ENCODE measurements at places on chromosomes 13 and 19. TPM values are rescaled to one million over a fixed set of nuclear protein-coding genes. Genes with fewer than 3 reads are reported as not detected.

The ZNF837 gene
- total RNA-seq = 6.3 TPM

The C19orf38 gene
- total RNA-seq = not detected

The SPRY2 gene
- total RNA-seq = 29.8 TPM

The ZNF90 gene
- 18.5 TPM for total RNA-seq

The RNU6-9 gene
- total RNA-seq = not detected

The NLRP13 gene
- total RNA-seq = not detected

The ATP4B gene
- not detected for total RNA-seq

The HSD17B14 gene
- 11.9 TPM for total RNA-seq

The ZNF506 gene
- total RNA-seq = 112 TPM

The ZNF600 gene
- 13.6 TPM for total RNA-seq

The ZNF681 gene
- total RNA-seq = 2.1 TPM

The WDR87 gene
- under 0.01 TPM for total RNA-seq

The SHISA7 gene
- total RNA-seq = not detected

The LRRC4B gene
- total RNA-seq = 2.3 TPM

The OR7A10 gene
- not detected for total RNA-seq

The MEIOSIN gene
- not detected for total RNA-seq

All from thyroid gland (tissue), 4 donors.